ENCODE measurements at places on chromosomes 2 and 18.

DNA sequence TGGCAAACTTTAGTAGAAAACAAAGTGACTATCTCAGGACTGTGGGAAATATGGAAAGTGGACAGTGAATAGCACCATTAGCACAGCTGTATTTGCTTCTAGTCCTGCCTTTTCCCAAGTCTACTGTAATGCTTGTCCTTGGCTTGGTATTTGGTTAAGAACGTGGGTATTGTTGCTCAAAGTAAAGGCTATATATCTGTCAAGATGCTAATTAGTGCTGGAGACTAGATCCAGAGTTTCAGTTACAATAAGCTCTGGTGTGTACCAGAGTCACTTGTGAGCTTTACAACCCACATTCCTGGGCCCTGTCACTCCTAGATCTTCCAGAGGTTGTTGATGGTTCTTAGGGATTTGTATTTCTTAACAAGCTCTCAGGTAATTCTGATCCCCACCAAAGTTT is 313.6 kb downstream of the SLC8A1 start:
- DNase-seq, result no peak

GRCh38 chr2:47906157-47907038 is at the start of gene FBXO11:
TSS of gene FBXO11 (minus strand) at chr2:47906498. CDS start at chr2:47905720, 778 bp downstream.
- peak; percentile 99 for DNase-seq

DNA sequence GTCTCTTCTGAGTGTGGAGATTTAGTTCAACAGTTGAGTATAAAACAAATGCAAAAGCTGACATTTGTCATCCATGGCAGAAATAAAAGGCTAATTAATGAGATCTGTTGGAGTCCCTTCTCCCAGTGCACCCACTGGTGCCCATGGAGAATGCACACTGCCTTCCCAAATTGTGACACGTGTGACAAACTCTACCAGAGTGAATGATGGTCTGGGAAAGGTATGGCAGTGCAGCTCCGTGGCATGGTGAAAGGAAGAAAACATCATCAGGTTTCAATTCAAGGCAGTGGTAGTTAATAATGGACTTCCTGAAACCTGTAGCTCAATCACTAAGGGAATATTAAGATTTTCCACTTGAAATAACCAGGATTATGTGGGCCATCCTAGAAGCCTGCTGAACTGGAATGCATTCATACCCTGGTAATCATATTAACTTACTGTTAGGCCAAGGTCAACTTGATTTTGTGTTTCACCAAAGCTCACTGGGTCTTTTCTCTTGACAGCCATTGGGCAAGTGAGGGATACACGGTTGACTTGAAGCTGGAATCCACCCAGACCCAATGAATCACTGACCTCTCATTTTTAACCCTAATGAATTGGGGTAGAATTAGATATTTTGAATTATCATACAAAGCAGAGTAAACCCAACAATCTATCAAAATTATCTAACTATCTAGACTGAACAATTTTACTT is 167.6 kb downstream of the AFF3 start:
- no peak for DNase-seq

DNA sequence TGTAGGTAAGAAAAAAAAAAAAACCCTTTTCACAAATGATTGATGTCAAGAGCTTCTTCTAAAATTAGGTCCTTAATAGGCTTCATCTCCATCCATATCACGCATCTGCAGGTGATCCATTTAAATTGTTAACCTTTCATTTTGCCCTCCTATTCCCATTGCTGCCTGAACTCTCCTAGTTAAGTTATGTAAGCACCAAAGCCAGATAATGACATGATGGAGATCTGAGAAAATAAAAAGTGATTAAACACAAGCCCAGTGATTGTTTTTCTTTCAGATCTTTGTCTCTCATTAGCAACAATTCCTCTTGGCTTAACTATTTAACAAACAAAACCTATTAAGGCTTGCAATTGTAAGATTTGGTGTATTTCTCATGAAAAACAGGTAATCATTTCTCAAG is 20.0 kb downstream of the LANCL1 start:
- no peak for DNase-seq

GRCh38 chr18:61896757-61897156 is 4.0 kb upstream of the RNF152 start:
- DNase-seq, result no peak

- no peak for DNase-seq
Measured at GRCh38 chr18:80033181-80034067, 810 bp upstream of the RBFA start.

- no peak for DNase-seq
Measured at GRCh38 chr2:135637456-135638087, 104.1 kb upstream of the UBXN4 start.

- no peak for DNase-seq
Measured at GRCh38 chr18:36255072-36255698, 42.3 kb upstream of the FHOD3 start.

DNA sequence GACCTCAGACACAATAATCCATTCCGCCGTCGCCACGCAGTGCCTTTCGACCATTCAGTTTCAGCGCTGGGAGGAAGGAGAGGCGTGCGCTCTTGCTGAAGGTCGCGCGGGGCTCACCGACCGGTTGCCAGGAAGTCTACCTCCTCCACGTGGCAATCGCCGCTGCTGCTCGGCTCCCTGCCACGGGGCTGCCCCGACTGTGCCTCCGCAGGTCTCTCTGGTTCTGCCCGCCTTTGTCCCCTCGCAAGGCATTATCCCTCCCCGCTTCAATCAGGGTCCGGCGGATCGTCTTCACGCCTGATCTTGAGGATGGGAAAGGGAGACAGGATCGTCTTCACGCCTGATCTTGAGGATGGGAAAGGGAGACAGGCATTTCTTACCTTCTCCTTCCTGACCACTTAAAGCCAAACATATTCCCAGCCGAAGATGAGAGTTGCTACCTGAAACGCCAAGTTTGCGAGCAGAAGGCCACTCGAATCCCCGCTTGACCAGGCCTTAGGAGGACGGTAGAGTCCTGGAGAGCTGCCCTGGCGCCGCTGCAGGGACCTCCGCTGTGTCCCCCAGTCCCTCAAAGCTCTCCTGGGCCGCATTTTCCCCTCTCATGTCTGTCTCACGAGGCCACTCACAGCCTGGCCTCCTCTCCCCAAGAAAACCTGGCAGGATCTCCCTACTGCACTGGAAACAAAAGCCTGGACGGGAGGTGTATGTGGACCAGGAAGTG is 4.3 kb upstream of the GPR45 start:
- no peak for DNase-seq

GRCh38 chr18:60182223-60182622 is 190.4 kb downstream of the MC4R start:
- no peak for DNase-seq

- DNase-seq, result no peak
Measured at GRCh38 chr18:80124131-80124530, 15.1 kb downstream of the ADNP2 start.

GRCh38 chr2:44918095-44918775 is 23.3 kb upstream of the SIX3 start:
- no peak for DNase-seq

DNA sequence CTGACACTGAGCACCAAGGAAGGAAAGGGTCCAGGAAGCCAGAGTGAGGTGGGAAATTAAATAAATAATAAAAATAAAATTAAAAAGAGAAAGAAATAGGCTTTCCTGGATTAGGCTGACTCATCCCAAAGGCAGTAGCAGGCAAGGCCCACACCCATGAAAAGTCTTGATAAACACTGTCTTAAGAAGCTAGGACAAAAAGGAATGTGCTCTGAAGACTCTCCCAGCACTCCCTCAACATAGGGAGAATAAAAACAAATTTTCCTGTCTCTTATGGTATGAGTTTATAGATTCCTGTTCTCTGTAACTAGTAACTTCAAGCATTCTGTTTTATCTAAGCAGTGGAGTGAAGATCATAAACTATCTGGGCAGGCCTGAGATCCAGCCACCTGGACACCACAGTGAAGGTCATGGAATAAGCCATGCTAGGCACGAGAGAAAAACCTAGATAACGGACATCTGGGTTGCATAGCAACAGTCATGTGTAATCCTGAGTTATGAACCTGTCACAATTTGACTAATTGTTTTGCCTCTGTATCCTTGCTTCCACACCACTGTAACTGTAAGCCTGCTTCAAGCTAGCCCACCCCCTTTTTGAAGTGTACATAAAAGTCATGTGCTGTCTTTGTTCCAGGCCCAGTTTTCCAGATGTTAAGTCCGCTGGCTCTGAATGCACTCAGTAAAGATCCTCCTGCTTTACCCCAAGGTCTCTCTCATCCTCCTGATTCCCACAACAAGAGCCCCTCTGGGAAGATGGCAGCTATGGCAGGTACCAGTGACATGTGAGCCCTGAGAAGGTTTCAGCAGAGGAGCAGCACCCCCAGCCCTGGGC is 107.8 kb downstream of the NDUFA10 start:
- no peak for DNase-seq

DNA sequence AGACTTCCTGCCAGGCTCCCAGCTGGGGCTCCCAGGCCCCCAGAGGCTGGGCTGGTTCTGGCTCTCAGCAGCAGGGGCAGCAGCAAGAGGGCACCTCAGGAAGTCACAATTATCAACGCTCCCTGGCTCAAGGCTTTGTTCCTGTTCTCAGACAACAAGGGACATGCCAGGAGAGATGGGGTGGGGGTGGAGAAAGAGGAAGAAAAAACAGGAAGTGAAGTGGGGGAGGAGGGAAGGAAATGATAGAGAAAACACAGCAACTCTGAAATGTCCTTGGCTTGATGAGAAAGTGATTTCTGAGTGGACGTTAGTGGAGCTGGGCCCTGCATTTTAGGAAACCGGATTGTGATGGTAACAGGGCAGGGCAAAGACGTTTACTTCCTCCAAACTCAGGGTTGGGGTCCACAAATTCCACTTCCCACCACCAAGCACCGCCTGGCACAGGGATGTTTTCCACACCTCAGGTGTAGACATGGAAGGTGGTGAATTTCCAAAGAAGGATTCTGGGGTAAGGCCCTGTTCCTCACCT is 40.4 kb downstream of the CYRIA start:
- no peak for DNase-seq

Measured in caudate nucleus (tissue), 63 donors.